ENCODE measurements at places on chromosomes 4 and X.

DNA sequence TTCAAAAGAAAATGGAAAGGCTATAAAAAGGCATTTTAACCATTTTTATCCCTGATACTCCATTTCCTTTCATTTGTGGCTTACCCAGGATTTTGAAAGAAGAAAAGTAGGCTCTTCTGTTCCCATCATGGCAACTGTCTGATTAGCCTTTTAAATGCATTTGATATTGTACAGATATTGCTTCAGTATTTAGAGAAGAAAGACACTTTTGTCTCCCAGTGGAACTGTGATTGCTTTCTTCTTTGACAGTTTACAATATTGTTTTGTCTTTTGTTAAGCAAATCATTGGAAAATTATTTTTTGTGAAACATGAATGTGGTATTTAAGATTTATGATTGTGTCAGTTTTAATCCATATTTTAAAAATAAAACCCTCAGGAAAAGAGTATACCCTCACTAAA is 297.4 kb upstream of the TACR3 start:
- DNase-seq: no peak

DNA sequence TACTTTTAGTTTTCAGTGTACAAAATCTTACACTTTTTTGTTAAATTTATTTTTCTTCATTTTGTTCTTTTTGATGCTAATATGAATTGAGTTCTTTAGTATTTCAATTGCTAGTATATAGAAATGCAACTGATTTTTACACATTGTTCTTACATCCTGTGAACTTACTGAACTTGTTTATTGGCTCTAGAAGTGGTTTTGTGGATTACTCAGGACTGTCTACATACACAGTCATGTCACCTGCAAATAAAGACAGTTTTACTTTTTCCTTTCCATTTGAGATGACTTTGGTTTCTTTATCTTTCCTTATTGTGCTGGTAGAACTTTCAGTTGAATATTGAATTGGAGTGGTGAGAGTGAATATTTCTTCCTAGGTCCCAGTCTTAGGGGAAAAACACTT is 40.8 kb upstream of the ANXA10 start:
- DNase-seq: no peak

GRCh38 chr4:7546152-7546808 is 111.5 kb upstream of the PSAPL1 start:
- DNase-seq: no peak

GRCh38 chr4:33751050-33751449 is 2493.3 kb downstream of the ARAP2 start:
- no peak for DNase-seq

GRCh38 chr4:158500054-158500453 is 21.6 kb upstream of the RXFP1 start:
- DNase-seq: no peak

GRCh38 chr4:133145758-133146573 is 3.1 kb upstream of the PCDH10 start:
- no peak for DNase-seq

DNA sequence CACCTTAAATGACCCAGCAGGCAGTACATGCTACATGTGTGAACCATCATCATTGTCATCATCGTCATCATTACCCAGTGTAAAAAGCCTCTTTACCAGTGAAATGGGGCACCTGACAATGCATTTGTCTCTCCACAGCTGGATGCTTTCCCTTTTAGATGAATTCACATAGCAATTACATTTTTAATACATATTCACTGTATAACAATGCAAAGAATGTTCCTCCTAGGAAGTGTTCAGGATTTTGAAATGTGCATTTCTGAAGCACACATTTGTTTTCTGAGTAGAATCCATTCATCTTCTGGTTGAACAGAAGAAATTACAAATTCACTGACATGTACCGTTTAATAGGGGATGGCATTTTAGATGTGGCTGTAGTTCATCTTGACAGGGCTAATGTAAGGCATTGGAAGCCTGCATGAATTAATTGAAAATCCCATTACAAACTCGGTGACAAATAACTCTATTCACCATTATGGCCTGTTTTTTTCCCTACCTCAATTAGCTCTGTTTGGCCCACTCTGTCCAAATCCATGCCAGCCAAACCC is 111.1 kb downstream of the SH3RF1 start:
- peak; percentile 66 for DNase-seq

GRCh38 chr4:94798808-94799207 is 41.1 kb downstream of the BMPR1B start:
- DNase-seq: no peak

- no peak for DNase-seq
These were observed 61.7 kb downstream of the MAML3 start for GRCh38 chr4:140092094-140092851.

DNA sequence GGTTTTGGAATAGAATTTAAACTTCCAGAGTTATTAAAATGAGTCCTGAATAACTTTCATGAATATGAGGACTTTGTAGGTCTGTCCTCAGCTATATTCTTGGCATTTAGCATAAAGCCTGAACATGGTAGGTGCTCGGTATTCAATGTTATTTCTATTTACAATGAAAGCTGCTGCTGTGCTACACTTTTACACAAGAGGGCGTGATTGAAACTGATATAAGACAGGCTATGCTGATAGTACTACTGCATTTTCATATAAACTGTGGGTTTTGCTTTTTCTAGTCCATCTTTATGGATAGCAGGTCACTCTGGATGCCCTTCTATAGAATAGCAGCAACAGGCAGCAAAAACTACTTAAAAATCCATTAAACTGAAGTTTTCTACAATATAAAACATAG is 12.3 kb upstream of the GNPDA2 start:
- DNase-seq: no peak

- DNase-seq: no peak
These were observed 1157.5 kb upstream of the PABPC4L start for GRCh38 chr4:135359128-135359527.

- no peak for DNase-seq
These were observed 33.1 kb upstream of the FGF5 start for GRCh38 chr4:80233390-80233789.

DNA sequence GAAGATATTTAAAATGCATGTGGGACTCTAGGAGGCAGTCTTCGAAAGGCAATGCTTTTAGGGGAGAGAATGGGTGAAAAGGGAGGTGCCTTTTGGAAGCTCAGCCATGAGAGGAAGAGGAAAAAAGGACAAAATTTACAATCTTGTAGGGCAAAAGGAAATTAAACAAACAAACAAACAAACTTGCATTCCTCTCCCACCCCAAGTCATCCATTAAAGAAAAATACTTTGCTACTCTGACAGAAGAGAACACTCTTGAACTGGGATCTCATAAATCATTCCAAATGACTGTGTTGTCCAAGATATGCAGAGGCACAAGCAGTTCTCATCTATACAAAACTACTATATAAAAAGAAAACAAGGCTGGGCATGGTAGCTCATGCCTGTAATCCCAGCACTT is 46.7 kb downstream of the HELQ start:
- DNase-seq: no peak

GRCh38 chr4:48193921-48194468 is 59.9 kb upstream of the TXK start:
- no peak for DNase-seq

DNA sequence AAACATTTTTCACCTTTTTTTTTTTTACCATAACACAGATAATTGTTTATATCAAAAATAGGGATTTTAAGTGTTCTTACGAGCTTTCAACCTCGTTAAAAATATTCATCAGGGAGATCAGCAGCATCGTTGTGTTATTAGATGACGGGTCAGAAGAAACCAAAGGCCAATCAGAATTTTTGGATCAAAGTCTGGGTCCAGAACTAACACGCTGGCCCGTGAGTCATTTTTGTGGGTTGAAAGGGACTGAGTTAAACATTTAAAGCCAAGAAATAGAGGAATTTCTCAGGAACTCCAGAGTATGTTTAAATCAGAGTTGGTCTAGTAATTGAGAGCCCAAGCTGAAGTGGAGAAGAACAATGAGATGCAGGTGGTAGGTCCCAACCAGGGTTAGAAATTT is 170.8 kb downstream of the TLL1 start:
- DNase-seq: no peak

DNA sequence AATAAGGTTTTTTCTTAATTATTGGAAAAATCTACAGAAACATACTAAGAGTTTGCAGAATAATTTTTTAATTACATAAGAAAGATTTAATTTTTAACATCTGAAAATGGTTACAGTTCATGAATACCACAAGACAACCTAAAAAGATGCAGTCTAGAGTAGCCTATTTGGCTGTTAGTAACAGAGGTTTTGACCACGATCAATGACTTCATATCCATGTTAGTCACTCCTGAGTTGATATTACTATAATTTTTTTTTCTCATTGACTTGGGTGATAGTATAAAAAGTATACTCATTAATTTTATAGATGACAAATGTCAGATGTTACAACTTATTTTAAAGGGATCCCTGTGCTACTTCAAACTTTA is 272.5 kb downstream of the DCTD start:
- DNase-seq: peak; percentile 45

GRCh38 chr4:36835246-36835645 is 409.3 kb upstream of the NWD2 start:
- DNase-seq: no peak

DNA sequence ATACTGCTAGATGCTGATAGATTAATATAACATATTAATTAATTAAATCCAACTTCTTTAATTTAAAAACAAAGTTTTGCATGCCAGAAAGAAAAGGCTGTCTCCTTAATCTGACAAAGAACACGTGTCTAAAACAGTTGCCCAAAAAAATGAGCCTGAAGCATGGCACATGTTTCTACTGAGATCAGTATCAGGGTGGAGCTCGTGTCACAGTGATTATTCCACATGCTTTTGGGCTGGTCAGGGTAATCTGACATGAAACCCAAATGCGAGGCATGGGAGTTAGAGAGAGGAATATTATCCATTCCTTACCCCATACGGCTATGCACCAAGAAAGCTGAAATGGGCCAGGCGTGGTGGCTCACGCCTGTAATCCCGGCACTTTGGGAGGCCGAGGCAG is 79.4 kb upstream of the ADRA2C start:
- no peak for DNase-seq

DNA sequence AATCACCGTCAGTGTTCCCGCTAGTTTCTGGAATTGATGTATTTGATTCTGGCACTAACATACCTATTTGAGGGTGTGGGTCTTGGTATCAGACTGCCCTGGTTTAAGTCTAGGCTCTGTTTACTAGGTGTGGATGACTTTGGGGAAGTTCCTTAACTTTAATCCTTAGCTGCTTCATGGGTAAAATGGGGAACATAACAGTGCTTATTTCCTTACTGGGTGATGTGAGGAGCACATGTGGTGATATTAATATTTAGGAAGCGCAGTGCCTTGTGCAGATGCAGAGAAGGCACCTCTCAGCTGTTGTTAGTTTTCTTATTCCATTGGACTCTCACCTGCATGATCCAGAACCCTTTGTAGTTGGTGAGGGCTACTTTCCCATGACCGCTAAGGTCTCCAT is 17.1 kb downstream of the RNF4 start:
- no peak for DNase-seq

DNA sequence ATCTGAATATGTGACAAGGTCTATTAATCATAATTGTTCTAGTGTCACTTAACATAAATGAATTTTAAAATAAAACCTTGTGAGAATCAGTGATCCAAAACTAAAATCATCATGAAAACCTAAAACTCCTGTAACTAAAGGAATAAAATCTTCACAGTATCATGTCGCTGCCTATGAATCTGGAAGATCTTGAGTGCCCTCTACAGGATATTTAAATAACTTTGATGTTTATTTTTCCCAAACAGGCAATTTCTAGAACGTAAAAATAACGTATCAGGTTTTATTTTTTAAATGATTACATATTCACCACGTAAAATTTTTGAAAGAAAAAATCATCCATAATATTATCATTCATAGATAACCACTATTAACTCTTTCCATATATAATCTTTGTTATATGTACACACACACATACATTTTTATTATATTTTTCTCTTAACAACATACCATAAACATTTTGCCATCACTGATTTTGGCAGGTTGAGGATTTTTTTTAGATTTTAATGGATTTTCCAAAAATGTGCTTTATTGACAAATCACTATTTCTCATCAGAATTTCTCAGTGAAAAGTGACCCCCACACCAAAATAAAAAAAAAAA is 79.6 kb downstream of the COMMD8 start:
- DNase-seq: no peak

DNA sequence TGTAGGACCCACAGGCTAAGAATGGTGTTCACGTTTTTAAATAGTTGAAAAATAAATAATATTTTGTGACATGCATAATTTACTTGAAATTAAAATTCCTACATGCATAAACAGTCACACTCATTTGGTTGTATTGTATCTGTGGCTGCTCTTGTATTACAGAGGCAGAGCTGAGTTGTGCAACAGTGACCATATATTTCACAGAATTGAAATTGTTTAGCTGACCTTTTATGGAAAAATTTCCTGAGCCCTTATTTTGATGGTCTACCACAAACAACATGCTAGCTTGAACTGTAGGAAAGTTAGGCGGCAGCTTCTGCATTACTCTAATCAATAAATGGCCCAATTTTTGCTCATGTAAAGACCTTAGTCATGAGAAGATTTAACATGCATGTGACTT is 633.4 kb upstream of the AADAT start:
- no peak for DNase-seq

GRCh38 chr4:142743121-142743825 is 102.8 kb downstream of the INPP4B start:
- peak; percentile 96 for DNase-seq

- no peak for DNase-seq
These were observed 233.0 kb upstream of the CLNK start for GRCh38 chr4:10917566-10917965.

DNA sequence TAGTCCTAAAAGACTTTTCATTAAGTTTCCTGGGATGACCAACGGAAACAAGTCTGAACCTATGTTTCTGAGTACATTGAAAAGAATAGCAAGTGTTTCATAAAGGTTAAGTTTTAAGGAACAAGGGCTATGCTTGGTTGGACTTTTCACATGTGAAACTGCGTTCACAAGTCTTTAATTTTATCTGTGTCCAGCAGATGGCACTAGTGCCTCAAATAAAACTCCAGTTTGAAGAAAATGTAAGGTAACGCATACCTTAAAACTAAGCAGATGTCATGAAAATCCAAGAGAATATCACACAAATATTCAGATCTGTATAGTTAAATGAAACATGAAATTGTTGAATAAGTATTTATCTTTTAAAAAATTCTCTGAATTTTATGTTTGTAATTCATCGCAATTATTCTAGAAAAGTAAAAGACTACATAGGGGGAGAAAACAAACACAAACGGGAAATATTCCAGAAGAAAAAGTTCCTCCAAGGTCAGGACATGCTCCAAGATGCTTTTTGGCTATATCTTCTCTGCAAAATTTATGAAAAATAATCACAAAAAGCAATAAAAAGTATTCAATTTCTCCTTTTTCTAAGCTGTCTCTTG is 89.6 kb upstream of the MAD2L1 start:
- peak; percentile 5 for DNase-seq

Data from NCI-H226 (cell line).